ENCODE measurements at places on chromosomes 6 and 20.

- no peak for DNase-seq
These were observed at the start of gene TSPO2 for GRCh38 chr6:41042226-41043055. Gene TSPO2, plus strand, starts transcription at chr6:41042467. Its CDS starts 519 bp downstream, at chr6:41042986.

DNA sequence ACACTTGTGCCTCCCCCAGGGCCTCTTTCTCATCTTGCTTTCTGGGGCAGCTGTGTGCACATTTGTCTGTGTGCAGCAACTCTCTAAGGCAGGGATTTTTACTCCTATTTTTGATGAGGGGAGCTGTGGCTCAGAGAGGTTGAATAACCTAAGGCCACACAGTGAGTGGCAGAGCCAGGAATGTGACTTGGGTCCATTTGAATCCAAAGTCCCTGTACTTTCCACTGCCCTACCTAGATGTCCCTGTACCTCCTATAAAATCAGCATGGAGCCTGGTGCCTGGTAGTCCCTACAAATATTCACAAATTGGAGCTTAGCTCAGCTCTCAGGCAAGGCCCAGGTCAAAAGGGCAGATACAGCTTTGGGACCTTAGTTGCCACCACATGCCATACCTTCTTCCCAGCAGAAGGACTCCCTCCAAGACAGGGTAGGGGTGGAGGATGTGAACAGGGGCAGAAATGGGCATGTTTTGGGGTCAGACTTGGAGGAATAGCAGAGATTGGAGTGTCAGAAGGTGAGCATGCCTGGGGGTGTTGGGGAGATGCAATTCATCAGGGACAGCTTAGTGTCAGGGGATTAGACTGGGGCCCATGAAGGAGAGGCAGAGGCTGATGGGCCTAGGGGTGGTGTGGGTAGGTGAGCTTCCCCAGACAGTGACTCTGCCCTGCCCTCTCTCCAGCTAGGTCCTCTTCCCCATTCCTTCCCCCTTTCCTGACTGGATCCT is 4.1 kb upstream of the VEGFA start:
- no peak for DNase-seq

GRCh38 chr20:59411170-59411569 is 110.8 kb downstream of the EDN3 start:
- no peak for DNase-seq

- no peak for DNase-seq
These were observed 137.8 kb upstream of the PHACTR1 start for GRCh38 chr6:12578751-12579150.

GRCh38 chr6:87487555-87487954 is 14.8 kb downstream of the SLC35A1 start:
- DNase-seq: no peak

- no peak for DNase-seq
These were observed 15.9 kb downstream of the CUL7 start for GRCh38 chr6:43037706-43038105.

All from renal cortex interstitium (tissue), 15 donors.